ENCODE measurements at places on chromosomes 7 and 10.

- no peak for DNase-seq
These were observed 79.9 kb upstream of the EN2 start for GRCh38 chr7:155377838-155378579.

DNA sequence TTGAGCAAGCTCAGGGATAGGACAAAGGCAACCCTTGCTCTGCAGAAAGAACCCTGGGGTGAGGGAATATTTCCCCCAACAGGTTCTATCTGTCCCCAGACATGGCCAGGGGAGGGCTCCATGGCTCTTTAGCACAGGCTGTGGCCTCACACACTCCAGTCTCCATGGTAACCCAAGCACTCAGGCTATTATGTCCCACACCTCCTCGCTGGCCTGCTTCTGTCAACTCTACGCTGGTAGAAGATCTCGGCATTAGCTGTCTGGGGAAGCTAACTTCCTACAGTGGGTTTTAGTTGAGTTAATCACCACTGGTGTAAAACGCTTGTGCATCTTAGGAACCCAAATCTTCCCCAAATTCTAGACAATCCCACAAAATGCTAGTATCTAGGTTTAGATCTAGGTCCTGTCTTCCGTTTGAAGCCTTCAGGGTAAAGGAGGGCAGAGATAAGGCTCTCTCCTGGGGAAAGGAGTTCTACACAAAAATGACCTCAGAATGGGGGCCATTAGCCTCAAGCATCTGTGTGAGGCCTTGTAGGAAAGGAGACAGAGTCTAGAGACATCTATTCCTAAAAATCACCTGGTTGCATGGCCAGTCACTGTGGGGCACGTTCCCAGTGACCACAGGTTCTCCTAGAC is 36.7 kb upstream of the SLIT1 start:
- no peak for DNase-seq

DNA sequence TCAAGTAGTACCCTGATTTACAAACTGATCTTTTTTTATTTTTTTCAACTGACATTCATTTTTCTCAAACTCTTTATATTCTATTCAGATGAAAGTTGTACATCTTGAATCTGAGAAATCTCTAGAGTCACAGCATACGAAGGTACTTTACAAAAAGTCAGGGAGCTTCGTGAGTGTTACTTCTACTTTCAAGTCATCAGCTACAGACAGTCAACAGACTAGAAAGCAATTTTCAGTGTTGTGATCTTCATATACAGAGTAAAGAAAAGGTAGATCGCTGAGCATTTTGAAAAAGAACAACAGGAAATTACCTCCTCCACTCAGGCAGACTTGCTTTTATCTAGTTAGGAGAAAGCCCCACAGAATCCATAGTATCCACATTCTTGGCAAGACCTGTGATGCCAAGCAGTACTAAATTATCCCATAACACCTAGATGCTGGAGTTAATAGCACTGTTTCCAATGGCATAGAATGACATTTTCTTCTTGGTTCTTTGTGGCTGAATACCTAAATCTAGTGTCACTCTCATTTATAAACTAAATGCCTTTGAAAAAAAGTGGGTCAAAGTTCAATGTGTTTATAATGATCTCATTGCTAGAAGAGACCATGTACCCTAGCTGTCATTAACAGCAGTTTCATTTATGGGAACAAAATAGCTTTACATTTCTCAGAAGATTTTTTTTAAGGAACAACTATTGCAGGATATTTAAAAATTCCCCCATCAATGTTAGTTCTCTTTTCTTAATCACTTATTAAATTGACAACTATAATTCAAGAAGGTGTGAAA is 12.0 kb upstream of the ZNF800 start:
- DNase-seq, result peak; percentile 41

DNA sequence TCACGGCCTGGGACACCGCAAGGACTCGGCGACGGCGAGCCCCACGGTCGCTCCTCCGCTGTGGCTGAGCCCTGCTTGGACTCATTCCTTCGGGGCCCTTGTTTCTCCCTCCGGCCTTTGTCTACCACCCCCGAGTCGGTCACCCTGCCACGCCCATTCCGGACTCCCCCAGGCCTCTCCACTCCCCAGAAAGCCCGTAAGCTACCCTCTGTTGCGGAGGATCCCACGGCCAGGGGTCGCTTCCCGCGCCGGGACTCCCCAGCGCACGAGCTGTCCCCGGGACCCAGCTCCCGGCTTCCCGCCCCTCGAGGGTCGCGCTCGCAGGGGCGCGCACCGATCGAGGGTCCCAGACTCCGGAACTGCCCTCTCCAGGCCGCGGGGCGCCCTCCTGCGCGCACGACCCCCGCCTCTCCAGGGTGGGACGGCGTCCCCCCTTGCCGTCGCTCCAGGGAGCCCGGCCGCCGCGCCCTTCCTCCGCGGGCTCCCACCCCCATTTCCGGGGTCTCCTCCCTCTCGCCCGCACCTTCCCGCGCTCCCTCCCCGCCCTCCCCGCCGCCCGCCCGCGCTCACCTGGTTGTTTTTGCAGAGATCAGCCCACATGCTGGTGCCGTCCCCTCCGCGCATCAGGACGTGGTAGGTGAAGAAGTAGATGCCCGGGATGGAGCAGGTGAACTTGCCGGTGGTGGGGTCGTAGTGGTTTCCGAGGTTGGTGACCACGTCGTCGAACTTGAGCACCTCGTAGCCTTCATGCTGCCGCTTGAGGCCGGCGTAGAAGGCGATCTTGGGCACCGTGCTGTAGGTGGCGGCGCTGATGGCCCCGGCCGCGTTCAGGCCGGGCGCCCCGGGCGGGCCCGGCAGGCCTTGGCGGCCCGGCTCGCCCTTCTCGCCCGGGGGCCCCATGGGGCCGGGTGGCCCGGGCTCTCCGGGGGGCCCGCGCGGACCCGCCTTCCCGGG is 1.5 kb downstream of the C1QL3 start:
- no peak for DNase-seq

DNA sequence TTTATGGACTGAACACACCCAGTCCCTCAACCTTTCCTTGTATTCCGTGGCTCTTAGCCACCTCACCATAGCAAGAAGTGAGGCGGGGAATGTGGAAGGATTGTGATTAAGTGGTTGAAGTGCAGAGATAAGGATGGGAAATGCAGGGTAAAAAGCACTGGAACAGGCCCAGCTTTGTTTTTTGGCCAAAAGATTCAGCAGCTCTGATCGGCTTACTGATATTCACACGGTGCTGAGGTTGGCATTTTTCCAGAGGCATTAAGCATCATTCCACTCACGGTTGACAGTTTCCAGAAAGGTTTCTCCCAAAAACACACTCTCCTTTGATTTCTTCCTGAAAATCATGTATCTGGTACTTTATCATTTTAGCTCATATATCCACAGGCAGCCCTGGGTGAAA is 544.2 kb downstream of the CNTNAP2 start:
- no peak for DNase-seq

- DNase-seq, result no peak
These were observed 92.4 kb upstream of the JCAD start for GRCh38 chr10:30151581-30152389.

GRCh38 chr7:90461219-90461618 is 8.2 kb upstream of the PTTG1IP2 start:
- no peak for DNase-seq

DNA sequence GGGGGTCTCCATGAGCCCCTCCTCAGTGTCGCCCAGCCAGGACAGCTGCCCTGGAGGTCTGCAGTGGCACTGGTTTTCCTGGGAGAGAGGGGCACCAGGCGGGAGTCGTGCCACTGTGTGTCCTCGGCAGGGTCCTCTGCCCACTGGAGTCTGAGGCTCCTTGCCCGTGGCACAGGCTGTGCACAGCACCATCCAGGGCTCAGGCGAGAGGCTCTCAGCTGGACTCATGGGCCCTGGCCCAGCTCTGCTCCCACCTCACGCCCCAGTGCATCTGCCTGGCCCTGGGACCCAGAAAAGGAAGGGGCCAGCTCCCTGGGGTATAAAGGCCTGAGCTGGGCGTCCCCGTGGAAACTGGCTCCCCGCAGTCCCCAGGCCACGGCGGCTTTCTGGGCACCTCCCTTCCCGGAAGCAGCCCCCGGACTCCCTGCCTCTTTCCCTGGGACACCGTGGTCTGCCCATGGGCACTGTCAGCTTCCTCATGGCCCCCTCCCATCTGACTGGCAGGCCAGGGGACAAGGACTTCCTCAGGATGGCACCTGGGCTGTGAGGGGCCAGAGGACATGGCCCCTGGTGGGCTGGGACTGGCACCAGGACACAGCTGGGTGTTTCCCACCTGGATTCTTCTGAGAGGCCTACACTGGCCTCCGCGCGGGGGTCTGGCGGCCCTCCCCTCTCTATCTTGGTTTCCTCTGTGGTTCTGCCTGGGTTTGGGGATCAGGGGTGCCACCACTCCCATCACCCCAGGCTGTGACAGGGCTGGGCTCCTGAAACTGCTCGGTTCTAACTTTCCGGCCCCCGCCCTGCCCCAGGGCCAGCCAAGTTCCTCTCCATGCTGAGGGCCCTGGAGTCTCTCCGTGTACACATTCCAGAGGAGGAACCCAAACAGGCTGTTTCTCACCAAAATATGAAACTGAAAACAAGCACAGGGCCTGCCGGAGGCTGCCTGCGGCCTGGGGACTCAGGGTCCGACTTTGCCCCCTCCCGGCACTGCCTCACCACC is 5.5 kb downstream of the FOXL3 start:
- DNase-seq, result no peak

- DNase-seq, result no peak
These were observed 39.0 kb downstream of the DIP2C start for GRCh38 chr10:650441-650851.

GRCh38 chr10:59678884-59679301 is 30.8 kb downstream of the SLC16A9 start:
- DNase-seq, result no peak

GRCh38 chr7:47356261-47356660 is 225.7 kb downstream of the TNS3 start:
- no peak for DNase-seq

DNA sequence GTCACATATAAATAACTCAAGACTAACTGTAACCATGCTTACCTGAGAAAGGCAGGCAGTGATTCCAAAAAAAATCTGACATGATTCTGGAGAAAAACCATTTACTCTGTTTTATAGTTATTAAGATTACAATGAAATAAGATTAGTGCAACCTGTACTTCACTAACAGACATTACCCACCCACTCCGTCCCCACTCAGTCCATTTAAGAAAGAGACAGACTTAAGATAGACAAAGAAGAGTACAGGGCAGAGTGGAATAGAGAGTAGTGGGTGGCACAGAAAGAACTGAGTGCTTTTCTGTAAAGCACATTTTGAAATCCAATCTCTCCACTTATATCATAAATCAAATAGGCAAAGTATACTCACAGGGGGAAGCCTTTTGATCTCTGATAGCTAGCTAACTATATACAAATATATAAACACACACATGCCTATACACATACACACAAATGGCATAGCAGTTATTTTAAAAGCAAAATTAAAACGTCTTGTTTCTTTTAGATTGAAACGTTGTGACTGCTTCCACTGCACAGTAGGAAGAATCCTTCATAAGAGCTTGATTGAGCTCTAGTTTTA is 11.9 kb downstream of the PAXIP1 start:
- no peak for DNase-seq

- no peak for DNase-seq
These were observed 8.7 kb upstream of the BAZ1B start for GRCh38 chr7:73530800-73531199.

GRCh38 chr10:31133251-31133791 is 101.7 kb upstream of the ZNF438 start:
- DNase-seq, result no peak

GRCh38 chr10:68406111-68406814 is 814 bp downstream of the RUFY2 start:
- DNase-seq, result no peak

- DNase-seq, result no peak
These were observed 53.7 kb upstream of the DOCK1 start for GRCh38 chr10:126851414-126852108.

- DNase-seq, result no peak
These were observed 233.8 kb upstream of the PRKCQ start for GRCh38 chr10:6813856-6814255.

DNA sequence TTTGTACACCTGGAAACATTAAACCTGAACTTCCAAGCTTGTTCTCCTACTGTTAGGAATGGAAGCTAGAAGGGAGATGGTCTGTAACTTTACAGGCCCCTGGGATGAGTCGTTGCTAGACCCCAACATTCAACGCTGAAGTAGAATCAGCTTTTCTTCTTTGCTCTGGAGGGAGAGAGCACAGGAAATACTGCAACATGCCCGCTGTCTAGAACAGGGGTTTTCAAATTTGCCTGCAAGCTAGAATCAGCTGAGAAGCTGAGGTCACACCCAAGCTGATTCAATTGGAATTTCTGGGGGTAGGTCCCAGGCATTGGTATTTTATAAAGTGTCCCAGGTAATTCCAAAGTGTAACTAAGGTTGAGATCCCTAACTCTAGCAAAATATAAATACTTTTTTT is 219.7 kb downstream of the PRPF18 start:
- no peak for DNase-seq

DNA sequence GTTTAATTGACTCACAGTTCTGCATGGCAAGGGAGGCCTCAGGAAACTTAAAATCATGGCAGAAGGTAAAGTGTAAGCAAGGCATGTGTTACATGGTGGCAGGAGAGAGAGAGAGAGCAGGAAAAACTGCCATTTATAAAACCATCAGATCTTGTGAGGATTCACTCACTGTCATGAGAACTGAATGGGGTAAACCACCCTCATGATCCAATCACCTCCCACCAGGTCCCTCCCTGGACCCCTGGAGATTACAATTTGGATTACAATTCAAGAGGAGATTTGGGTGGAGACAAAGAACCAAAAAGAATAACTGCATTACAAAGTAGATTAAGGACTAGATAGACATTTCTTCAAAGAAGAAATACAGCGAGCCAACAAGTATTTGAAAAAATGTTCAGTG is 324.1 kb downstream of the THSD7A start:
- no peak for DNase-seq

DNA sequence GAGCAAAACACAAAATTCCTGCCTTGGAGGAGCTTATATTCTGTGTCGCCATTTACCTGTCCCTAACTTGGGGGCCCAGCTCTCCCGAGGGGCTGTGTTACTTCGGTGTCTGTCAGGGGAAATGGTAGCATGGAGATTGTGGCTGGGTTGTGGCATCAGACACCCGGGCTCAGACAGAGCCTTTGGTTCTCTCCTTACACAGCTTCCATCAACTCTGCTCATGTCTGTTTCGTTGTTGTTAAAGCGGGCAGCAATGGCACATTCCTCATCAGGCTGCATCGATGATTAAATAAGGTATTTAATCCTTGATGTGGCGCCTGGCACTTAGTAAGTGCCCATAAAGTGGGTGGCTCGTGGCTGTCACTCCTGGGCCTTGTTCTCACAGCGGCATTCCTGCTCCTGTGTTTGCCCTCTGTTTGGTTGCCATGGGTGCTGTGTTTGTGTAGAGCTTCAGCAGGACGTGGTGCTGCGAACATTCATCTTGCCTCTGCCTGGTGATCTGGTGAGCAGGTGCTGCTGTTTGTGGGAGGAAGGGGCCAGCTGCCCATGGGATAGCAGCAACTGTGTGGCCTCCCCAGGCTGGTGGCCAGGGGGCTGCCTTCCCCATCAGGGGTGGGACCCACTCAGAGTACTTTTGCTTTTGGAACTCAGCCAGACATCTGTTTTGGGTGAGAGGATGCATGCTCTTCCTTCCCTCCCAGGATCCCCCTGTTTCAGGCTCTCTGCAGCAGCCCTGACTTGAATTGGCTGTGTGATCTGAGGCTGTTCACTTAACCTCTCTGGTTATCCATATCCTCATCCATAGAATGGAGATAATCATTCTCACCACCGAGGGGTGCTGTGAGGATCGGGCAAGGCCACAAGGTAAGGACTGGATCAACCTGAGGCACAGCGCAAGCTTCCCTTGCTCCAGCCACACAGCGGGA is 207.2 kb upstream of the SVIL start:
- DNase-seq, result no peak

GRCh38 chr7:37118004-37118403 is 330.7 kb downstream of the ELMO1 start:
- no peak for DNase-seq

- DNase-seq, result no peak
These were observed 10.2 kb downstream of the TNRC18 start for GRCh38 chr7:5413449-5413786.
